ENCODE measurements at places on chromosomes 2 and 18. TPM values are rescaled to one million over a fixed set of nuclear protein-coding genes. Genes with fewer than 3 reads are reported as not detected.

DNA sequence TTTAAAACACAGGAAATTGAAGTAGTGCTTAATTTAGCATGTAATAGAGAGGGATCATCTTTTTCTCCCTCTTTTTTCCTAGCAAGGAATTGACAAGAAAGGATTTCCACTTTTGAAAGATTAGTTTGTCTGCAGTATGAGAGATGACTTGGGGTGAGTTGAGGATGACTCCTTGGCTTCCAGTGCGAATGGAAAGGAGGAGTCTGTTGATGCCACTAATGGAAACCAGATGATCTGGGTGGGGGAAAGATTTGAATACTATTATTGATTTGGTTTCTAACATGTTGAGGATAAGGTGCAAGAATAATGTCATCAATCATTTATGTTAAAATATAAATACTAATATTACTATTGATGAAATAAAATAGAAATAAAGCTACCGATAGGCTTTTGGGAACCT, 205.4 kb downstream of the PPP1R1C start:
- no peak for DNase-seq
- no peak overlapping the region for H3K27ac ChIP-seq
- H3K27me3 ChIP-seq: peaks cover 2% of the 10 kb centered on the region
- H3K4me1 ChIP-seq: no peaks in the 10 kb centered on the region
- no peak overlapping the region for H3K4me3 ChIP-seq

DNA sequence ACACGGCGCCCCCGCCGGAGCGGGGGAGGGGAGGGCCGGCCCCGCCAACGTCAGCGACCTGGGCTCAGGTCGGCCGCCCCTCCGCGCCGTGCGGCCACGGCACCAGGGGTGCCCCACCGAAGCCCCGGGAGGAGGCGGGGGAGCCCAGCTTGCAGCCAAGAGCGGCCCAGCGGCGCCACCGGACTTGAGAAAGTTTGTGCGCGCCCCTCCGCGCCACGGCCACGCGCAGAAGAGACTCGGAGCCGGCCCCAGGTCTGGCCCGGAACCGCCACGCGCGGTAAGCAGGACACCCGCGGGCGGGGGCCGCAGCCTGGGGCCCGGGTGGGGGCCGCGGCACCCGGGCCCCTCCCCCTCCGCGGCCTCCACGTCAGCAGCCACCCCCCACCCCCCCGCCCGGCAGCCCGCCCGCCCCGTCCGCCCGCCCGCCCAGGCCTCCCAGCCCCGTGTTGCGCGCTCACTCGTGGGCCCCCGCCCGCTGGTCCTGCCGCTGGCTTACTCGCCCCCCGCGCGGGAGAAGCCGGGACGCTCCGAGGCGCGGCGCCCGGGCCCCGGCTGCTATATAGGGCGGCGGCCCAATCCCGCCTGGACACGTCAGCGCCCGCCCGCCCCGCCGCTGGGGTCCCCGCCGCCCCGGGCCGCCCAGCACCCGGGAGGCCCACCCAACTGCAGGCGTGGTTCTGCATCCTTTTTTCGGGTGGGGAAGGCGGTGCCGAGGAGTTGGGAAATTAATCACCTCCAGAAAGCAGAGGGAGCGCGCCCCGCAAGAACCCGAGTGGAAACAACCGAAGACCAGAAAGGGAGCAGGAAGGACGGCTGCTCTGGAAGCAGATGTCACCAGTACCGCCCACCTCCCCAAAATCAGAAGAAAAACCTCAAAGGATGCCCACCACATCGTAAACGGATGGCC, 42.9 kb downstream of the HDLBP start:
- peaks cover 17% of the 10 kb centered on the region for H3K36me3 ChIP-seq
- peak overlapping the region; percentile 70 for H3K4me3 ChIP-seq
- peak overlapping the region; percentile 47 for H3K27ac ChIP-seq
- H3K27me3 ChIP-seq: no peaks in the 10 kb centered on the region
- DNase-seq: peak; percentile 58
- peaks cover 52% of the 10 kb centered on the region for H3K4me1 ChIP-seq

GRCh38 chr18:27363872-27364271, 178.8 kb upstream of the CHST9 start:
- H3K4me1 ChIP-seq: no peaks in the 10 kb centered on the region
- no peak overlapping the region for H3K4me3 ChIP-seq
- DNase-seq: no peak

DNA sequence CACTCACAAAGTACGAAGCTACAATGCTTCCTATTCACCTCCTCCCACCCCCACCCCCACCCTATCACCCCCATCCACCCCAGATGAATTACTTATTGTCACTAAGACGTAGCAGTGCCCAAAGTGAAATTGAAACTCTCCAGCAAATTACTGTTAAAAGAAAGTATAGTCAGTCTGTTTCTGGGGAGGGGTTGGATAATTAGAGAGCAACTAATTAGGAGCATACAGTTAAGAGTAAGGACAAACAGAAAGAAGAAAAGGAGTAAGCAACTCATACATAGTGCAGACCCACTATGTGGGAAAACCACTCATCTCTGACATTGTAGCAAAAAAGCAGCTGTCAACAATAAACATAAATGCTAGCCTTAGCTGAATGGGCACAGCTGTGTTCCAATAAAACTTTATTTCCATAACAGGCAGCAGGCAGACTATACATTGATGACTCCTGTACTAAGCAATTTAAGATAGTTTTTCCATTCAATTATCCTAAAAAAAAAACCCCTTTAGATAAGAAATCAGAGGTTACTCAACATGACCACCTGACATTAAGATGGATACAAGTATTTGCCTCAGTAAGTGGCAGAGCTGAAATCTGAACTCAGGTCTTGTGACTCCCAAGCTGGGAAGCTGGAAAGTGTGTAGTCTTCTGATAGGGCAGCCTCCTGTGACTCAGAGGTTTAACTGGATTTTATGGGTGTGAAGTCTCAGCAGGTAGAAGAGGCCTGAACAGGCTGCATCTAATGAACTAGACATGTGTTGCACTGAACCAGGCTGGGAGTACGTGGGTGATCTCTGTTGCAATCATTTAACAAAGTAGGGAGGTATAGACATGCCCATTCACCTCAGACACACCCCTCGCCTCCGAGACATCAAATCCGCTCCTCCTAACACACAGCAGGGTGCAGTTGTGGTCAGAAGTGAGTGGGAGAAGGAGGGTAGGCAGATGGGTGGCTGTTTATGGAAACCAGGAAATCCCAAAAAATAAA, 171.8 kb upstream of the KLF7 start:
- peaks cover 44% of the 10 kb centered on the region for H3K4me1 ChIP-seq
- no peaks in the 10 kb centered on the region for H3K36me3 ChIP-seq
- peak overlapping the region; percentile 20 for H3K4me3 ChIP-seq
- H3K27ac ChIP-seq: peak overlapping the region; percentile 79
- no peak for DNase-seq
- H3K27me3 ChIP-seq: no peaks in the 10 kb centered on the region

The SOCS6 gene
- 0.47 TPM for total RNA-seq

GRCh38 chr2:98412751-98413458, 31.8 kb upstream of the INPP4A start:
- H3K36me3 ChIP-seq: no peaks in the 10 kb centered on the region

DNA sequence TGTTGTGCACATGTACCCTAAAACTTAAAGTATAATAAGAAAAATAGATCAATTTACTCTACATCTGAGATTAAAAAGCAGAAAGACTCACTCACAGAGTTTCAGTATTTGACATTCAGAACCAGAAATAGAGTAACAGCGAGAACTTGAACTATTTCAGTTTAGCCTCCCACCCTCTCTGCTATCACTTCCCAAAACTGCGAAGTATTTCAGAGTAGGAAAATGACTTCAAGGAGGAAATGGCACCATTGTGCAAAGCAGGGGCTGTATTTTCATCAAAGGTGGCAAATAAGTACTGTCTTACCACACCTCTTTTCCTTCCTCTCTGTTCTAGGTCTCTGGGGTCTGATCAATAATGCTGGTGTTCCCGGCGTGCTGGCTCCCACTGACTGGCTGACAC, 13.6 kb downstream of the DHRS9 start:
- H3K36me3 ChIP-seq: peaks cover 2% of the 10 kb centered on the region
- H3K4me1 ChIP-seq: no peaks in the 10 kb centered on the region
- DNase-seq: no peak
- H3K4me3 ChIP-seq: no peak overlapping the region
- H3K27ac ChIP-seq: no peak overlapping the region

The ARHGEF33 gene
- not detected for total RNA-seq

DNA sequence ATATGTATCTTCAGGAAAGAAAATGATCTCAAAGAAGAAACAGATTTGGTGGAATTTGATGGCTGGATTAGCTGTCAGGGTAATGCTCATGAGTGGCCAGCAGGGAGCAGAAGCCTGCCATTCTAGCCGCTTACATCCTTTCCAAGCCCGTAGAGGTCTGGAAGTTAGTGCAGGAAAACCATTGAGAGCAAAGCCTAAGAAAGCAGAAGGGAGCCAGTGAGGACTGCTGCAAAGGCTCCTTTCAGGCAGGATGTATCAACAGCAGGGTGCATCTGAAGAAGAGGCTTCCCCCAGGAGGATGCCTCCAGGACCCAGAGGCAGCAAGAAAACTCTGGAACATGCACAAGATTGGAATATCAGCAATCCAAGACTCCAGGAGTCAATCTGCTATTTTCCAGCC, 22.9 kb upstream of the LBH start:
- no peaks in the 10 kb centered on the region for H3K27me3 ChIP-seq
- no peaks in the 10 kb centered on the region for H3K36me3 ChIP-seq
- peak overlapping the region; percentile 33 for H3K27ac ChIP-seq
- no peak overlapping the region for H3K4me3 ChIP-seq

The PAX3 gene
- not detected for total RNA-seq

The NPC1 gene
- total RNA-seq: 21.5 TPM

Data from activated CD8-positive, alpha-beta T cell treated with anti-CD3 and anti-CD28 coated beads for 36 hours (primary cell).